ENCODE measurements at places on chromosomes 16 and 17.
A peak's percentile ranks its signal among the peaks of the same experiment; 100 is the strongest.

DNA sequence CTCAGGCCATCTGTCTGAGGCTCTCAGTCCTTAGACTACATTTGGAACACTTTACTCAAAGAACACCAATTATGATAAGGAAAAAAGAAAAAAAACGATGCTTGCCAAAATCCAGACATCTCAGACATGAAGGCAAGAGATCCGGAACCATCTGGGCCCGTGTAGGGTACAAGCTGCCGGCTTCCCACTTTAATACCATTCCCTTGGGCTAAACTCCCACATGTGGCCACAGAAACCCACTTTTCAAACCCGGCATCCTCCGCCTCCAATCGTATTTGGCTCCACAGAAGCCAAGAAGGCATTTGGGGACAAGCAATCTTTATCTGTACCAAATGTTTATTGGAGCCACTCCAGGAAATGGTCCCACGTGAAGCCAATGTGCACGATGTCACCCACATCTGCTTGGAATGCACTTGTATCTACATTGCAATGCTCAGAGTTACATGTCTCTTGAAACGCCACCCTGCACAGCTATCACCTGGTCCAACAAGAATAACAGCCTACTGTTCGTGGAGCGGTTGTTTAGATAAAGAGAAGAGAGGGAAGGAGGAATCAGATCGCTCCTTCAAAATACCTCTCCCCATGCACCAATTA is 33.5 kb downstream of the XYLT1 start:
- DNase-seq, result no peak

DNA sequence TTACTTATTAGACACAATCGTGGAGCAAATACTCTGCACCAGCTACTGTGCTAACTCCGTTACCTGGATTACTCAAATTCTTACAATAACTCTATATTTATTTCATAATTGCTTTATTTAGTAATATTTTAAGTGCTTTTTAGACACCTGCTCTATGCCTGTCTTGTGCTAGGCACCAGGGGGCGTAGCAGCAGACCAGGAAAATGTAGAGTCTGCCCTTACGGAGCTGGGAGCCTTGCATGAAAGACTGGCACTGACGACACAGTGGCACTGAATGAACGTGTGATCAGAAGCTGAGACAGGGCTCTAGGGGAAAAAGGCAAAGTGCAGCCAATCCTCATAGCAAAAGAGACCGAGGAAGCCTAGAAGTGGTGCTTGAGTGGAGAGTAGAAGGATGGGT is 486.5 kb downstream of the CDH13 start:
- DNase-seq, result no peak

DNA sequence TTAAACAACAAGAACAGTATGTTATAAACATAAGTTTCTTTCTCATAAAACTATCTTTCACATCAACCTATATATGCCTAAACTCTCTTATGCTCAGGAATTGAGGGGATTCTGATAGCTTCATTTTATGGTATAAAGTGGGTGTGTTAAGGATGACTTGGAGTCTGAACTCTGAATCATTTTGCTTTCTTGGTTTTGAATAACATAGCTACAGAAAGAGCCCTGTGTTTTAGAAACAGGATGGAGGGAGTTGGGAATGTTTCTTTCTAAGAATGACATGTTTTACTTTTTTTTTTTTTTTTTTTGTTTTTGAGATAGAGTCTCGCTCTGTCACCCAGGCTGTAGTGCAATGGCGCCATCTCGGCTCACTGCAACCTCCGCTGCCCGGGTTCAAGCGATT is 50.1 kb downstream of the RHOT1 start:
- DNase-seq, result no peak

GRCh38 chr16:14007450-14007849 is 63.7 kb upstream of the MRTFB start:
- DNase-seq, result no peak

DNA sequence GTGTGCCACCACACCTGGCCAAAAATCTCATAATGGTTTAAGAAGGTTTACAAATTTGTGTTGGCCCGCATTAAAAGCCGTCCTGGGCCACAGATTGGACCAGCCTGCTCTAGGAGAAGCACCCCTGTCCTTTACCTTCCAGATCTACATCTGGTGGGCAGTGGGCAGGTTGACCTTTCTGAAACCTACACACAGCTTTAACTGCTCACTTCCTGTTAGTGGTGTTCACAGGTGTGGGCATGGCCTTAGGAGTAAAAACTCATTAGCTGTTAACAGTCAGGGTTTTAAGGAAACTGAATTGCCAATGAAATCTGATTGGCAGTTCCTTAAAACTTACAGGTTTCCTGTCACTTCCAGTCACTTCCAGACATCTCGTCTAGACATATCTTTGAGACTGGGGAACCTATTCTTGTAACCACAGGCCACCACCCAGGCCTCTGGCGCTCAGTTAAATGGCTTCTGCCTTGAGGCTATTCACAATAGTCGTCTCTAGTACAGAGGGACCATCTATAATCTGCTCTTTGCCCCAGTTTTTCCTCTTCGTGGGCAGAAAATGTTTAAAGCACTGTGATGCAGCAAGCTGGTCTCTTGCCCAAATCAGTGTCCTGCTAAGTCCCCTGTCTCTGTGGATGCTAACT is 29.3 kb downstream of the GNGT2 start:
- DNase-seq, result no peak

DNA sequence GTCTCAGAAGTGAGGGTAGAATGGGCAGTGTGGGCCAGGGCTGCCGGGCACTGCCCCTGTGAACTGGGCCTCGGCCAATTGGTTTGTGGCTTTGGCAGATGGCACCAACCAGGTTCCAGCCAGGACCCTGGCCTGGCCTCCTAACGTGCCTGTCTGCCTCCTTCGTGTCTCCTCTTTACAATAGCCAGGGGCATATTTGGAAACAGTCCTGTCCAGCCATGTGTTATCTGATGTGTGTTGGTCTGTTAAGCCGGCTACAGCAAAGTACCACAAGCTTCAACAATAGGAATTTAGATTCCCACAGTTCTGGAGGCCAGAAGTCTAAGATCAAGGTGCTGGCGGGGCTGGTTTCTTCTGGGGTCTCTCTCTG is 14.6 kb downstream of the CRISPLD2 start:
- DNase-seq, result no peak

GRCh38 chr16:55081622-55082590 is 151.2 kb downstream of the IRX5 start:
- no peak for DNase-seq

GRCh38 chr16:1125471-1125870 is 27.4 kb upstream of the CACNA1H start:
- no peak for DNase-seq

- no peak for DNase-seq
These were observed 30.2 kb downstream of the TENT4B start for GRCh38 chr16:50183316-50183715.

DNA sequence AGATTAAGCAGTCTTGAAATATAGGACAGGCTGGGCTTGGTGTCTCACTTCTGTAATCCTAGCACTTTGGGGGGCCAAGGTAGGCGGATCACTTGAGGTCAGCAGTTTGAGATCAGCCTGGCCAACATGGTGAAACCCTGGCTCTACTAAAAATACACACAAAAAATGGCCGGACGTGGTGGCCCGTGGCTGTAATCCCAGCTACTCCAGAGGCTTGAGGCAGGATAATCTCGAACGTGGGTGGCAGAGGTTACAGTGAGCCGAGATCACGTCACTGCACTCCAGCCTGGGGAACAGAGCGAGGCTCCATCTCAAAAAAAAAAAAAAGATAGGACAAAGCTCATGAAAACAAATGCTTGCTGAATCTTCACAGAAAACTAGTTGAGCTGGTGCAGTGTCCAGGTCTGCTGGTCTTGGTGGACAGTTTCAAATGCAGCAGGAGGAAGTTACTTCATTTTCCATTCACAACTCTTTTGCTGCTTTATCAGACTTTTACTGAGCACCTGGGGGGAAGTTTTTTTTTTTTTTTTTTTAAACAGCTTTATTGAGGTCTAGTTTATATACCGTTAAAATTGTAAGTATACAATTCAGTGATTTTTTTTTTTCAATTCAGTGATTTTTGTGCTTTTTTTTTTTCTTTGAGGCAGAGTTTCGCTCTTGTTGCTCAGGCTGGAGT is 45.2 kb downstream of the SNX29 start:
- no peak for DNase-seq

- DNase-seq, result no peak
These were observed 93.9 kb downstream of the SDR42E1 start for GRCh38 chr16:81917375-81917774.

- no peak for DNase-seq
These were observed 360.8 kb downstream of the C16orf95 start for GRCh38 chr16:86956437-86956836.

DNA sequence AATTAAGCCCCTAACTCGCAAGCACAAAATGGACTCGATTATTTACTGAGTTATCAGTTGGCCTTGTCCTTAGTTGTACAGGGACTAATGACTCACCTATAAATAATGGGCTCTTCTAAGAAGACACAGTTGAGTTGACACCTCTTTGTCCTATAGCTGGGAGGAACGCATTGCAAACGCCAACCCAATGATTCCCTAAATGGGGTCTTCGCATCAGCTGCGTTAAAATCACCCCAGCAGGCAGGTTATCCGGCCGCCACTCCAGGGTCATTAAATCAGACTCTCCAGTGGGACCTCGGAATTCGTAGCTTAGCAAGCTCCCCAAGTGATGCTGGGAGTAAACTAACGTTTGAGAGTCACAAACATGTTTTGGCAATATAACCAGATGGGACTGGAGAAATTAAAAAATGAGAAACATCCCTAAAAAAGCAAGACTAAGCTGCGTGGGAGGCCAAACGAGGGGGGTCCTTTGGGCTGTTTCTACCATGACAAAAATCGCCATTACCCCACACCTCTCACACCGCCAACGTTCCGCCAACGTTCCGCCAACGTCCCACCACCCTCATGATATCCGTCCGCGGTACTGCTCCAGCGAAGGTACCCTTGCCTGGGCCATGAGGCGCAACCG is 932 bp upstream of the NFE2L1 start:
- no peak for DNase-seq

DNA sequence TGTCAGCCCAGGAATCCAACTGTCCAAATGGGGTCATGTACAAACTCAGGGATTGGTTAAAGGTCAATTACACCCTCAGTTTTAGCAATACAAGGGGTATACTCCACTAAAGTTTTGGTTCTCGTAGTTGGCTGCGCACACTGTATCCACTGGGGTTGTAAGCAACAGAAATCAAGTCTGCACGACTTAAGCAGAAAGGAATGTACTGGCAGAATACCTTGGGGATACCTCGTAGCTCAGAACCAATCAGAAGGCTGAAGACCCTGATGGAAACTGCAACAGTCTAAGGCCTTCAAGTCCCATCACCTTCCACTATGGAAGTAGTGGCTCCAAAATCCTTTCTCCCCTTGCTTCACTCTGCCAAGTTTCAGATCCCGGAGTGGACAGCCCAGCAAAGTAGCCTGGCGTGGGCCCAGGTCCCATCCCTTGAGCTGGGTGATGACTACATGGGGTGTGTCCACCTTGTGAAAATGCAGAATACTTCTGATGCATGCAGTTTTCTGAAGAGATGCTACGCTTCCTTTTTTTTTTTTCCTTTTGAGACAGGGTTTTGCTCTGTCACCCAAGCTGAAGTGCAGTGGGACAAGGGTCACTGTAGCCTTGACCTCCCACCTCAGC is 21.1 kb upstream of the RPH3AL start:
- DNase-seq, result no peak

GRCh38 chr16:80912651-80913050 is 94.0 kb downstream of the CMC2 start:
- DNase-seq, result no peak

- no peak for DNase-seq
These were observed 4.2 kb downstream of the CES1 start for GRCh38 chr16:55828680-55829079.

GRCh38 chr17:7947651-7948050 is 15.6 kb downstream of the CNTROB start:
- no peak for DNase-seq

GRCh38 chr17:28008513-28008912 is 34.0 kb upstream of the NLK start:
- no peak for DNase-seq

DNA sequence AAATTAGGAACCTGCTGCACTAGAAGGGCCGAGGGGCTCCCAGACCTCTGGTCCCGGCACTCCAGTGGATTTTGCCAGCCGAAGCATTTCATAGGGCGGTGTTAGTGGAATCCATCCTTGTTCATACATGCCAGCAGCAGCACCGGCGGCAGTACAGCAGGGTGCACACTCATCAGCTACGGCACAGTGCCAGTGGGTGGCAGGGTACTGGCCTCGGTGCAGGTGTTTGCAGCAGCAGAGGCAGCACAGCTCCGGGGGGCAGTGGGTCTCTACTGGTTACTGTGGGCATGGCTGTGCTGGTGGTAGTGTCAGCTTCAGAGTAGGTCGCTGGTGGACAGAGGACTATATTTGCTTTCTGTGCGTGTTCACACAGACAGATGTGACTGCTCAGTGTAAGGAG is 985.7 kb downstream of the CDH8 start:
- DNase-seq, result no peak

GRCh38 chr16:28107232-28107631 is 43.7 kb upstream of the GSG1L start:
- no peak for DNase-seq

- DNase-seq, result no peak
These were observed 13.8 kb upstream of the CD79B start for GRCh38 chr17:63945784-63946439.

GRCh38 chr17:44934745-44935105 is 12.8 kb downstream of the KIF18B start:
- no peak for DNase-seq

GRCh38 chr17:65536573-65537342 is 24.7 kb downstream of the AXIN2 start:
- DNase-seq, result no peak

GRCh38 chr17:82315703-82316358 is 1.6 kb downstream of the CD7 start:
- peak; percentile 59 for DNase-seq

- DNase-seq, result no peak
These were observed 361.3 kb upstream of the SOX9 start for GRCh38 chr17:71759422-71760060.

GRCh38 chr16:72371307-72372086 is 199.5 kb upstream of the PMFBP1 start:
- DNase-seq, result no peak

GRCh38 chr16:5918567-5919130 is 821.1 kb upstream of the EEF2KMT start:
- DNase-seq, result no peak

- no peak for DNase-seq
These were observed 3.2 kb downstream of the NAGS start for GRCh38 chr17:44007346-44008204.

- DNase-seq, result no peak
These were observed 198.4 kb upstream of the C17orf78 start for GRCh38 chr17:37177254-37177870.

GRCh38 chr16:1297018-1297696 is 12.3 kb upstream of the UBE2I start:
- DNase-seq, result no peak
